ENCODE measurements at places on chromosomes 5 and 9.

GRCh38 chr9:70133253-70134208 lies 89.9 kb downstream of the MAMDC2 start:
- peak; percentile 63 for DNase-seq

- peak; percentile 29 for DNase-seq
Measured at GRCh38 chr9:137294681-137295237, 7.3 kb downstream of the NRARP start.

GRCh38 chr9:80507611-80508010 lies 935.8 kb downstream of the TLE4 start:
- no peak for DNase-seq

DNA sequence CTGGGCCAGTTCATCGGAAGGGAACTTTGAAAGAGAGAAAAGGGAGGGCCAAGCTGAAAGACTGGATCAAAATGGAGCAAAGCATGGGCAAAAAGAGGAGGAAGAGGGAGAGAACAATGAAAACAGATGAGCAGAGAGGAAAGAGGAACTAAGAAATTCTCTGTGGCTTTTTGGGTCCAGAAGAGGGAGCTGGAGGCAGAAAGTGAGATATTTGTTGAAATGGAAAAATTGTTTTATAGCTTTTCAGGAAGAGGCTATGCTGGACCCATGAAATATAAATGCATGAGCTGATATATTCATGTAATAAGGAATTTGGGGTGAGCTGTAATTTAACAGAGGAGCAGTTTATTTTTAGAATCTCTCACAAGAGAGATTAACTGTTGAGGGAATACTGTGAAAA lies 457.3 kb downstream of the DMAC1 start:
- no peak for DNase-seq

- peak; percentile 41 for DNase-seq
Measured at GRCh38 chr5:97019435-97020117, 83.7 kb downstream of the LNPEP start.

GRCh38 chr9:28439688-28440087 lies 866.4 kb upstream of the C9orf72 start:
- no peak for DNase-seq

DNA sequence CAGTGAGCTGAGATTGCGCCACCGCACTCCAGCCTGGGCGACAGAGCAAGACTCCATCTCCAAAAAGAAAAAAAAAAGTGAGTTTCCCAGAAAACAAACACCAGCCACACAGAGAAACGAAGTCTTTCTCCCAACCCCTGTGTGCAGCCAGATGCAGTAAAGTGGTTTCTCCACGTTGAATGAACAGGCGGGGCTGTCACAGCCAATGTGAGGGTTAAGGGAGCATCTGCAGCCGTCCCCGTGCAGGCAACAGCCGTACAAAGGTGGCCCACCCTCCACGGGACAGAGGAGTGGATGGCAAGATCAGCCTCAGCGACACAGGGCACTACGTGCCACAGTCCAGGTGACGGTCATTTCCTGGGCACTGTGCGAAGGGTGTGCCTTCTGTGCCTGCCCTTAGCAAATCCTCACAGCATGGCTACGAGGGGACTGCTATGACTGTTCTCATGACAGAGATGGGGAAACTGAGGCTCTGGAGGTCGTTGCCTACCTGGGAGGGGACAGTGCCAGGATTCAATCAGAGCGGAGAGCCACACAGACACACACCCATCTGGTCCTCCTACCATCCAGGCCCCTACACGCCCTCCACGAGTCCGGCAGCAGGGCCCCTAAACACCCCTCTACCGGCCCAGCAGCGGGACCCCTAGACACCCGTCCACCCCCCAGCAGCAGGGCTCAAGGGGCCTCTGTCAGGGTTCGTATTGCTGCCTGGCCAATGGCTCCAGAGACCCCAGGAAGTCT lies 2.3 kb downstream of the VAV2 start:
- no peak for DNase-seq

DNA sequence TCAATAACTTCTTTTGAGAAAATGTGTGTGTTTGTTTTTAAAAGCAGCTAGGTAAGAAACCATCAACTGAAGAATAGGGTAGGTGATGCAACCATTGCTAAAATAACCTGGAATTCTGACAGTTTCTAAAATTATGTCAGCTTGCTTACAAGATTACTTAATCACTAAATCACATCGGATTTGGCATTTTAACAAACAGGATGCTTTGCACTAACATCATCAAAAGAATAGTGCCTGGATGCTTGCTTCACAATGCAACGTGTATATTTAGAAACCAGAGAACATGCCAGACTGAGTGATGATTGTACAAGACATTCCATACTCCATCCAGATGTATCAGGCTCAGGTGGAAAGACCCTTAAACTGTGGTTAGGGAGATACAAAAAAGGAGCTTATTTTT lies 43.9 kb downstream of the PAM start:
- no peak for DNase-seq

GRCh38 chr5:103232393-103232999 lies 26.1 kb upstream of the MACIR start:
- DNase-seq: peak; percentile 55
